ENCODE measurements at places on chromosomes 2 and 18.
A peak's percentile ranks its signal among the peaks of the same experiment; 100 is the strongest.

DNA sequence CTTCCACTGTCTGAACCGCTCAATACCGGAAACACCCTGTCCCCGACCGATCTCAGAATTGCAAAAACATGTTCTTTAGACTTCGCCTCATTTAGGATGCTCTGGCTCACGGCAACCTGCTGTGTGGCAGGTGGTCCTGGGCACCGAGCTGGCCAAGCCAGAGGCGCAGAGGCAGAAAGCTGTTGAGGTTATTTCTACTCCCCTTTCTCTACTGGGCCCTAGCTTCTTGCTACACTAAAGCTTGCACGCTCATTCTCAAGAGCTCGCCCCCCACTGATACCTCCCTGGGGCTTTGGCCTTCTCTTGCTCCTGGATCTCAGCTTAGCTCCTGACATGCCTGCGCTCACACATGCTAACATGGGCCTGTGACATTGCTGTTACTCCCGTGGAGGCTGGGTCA lies 417.4 kb downstream of the LPIN1 start:
- no peak for DNase-seq

GRCh38 chr2:10909050-10909995 lies 2.4 kb upstream of the KCNF1 start:
- DNase-seq, result peak; percentile 32

GRCh38 chr2:188720811-188721605 lies 253.2 kb upstream of the COL3A1 start:
- DNase-seq, result no peak

GRCh38 chr2:66439812-66440542 lies 5.1 kb downstream of the MEIS1 start:
- no peak for DNase-seq

DNA sequence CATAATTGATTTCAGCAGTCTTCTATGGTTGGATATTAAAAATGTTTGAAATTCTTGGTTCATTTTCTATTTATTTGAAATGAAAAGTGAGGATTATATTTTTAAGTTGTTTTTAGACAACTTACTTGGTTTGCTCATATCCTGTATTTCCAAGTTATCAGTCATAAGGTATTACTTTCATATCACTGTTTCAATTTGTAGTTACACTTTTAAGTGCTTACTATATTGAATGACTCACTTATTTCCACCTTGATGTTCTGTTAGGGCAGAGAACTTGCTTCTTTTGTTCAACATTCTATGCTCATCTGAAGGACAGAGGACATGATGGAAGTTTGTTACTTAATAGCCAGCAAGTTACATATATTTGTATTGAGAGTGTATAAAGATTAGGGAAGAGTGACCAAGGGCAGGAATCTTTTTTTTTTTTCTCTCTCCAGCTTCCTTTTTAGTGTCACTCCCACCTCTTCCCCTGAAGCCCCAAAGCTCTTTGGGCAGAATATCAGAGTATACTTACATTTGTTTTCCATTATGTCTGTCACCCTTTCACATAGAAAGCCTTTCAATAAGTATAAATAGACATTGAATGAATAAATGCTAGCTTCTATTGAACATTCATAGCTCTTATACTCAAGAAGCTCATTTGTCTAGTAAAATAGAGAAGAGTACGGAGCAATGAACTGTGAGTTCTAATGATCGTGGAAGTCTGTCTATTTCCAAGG lies 28.1 kb downstream of the PIK3C3 start:
- DNase-seq, result no peak

GRCh38 chr2:66573416-66573815 lies 138.5 kb downstream of the MEIS1 start:
- DNase-seq, result no peak

DNA sequence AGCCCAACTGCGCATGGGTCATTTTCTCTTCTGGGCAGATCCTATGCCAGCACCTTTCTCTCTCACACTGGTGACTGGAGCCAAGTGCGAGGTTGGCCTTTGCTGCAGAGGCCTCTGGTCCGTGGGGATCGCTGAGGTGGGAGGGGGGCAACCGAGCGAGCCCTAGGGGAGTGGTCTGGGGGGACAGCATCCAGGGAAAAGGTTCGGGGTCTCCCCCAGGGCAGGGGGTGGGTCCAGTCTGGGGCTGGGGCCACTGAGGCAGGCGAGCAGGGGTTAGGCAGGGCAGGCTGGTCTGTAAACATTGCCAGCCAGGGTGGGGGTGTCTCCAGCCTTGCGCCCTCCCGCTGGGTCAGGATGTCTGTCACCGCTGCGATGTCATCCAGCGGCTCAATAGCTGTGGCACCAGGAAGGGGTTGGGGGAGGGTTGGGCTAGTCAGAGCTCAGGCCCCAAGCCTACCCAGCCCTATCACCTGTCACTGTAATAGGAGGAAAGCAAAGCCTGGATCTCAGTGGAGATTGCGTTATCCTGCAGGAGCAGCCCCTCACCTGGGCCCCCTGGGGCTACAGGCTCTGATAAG lies 4.7 kb downstream of the WDR54 start:
- DNase-seq, result no peak

GRCh38 chr18:22189449-22190166 lies 20.2 kb downstream of the GATA6 start:
- no peak for DNase-seq

DNA sequence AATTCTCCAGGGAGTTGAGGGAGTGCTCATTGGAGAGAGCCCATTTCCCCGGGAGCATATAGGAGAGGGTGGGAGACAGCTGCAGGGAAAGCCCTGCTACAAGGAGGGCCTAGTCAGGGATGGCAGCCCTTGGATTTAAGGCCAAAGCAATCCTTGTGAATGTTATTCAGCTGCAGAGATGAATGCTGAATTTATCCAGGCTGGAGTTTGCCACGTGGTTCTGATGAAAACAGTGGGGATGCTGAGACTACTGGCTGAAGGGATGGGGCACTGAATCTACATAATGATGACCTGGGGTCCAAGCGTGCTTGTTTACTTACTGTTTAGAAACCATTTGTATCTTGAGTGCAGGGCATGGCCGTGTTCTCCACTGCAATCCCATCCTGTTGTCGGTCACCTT lies 35.6 kb upstream of the RNF149 start:
- DNase-seq, result no peak

GRCh38 chr18:41263956-41264355 lies 691.1 kb upstream of the PIK3C3 start:
- no peak for DNase-seq

DNA sequence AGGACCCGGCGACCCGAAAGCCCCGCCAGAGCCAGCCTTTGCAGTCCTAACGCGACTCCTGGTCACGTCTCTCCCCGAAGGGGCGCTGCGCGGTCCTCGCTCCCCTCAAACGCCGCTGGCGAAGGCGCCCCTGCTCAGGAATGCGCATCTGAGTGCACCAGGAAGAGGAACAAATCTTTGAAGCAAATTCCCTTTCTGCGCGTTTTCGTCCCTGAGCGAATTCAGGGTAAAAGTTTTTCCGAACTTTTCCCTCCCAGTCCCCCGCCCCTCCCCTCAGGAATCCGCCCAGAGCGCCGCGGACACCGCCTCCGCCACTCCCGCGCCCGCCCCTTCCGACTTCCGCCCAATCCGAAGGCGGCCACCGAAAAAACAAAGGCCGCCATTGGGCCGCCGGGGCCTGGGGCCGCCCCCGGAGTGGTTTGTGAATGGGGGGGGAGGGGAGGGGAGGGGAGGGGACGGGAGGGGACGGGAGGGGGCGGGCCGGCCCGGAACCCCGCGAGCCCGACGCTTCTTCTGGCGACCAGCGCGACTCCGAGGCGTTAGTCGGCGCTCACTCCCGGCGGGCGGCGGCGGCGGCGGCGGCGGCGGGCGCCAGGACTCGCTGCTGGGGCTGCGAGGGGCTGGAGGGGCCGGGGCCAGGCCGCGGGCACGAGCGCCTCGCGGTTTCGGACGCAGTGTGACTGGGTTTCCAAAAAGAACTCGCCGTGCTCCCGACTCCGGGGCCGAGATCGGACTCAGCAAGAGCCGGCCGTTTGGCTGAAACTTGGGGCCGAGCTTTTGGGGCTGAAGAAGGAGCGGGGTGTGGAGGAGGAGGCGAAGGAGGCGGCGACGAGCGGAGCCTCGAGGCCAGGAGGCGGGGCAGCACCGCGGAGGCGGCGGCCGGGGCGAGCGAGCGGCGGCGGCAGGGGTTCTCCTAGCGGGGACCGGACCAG lies at the start of gene FZD7:
Gene FZD7 (plus strand): TSS at position 539 of the 932 bp plus-strand sequence. CDS start 793 bp downstream, outside the sequence.
- peak; percentile 82 for DNase-seq

GRCh38 chr2:191265311-191266170 lies 20.3 kb downstream of the MYO1B start:
- DNase-seq, result no peak

DNA sequence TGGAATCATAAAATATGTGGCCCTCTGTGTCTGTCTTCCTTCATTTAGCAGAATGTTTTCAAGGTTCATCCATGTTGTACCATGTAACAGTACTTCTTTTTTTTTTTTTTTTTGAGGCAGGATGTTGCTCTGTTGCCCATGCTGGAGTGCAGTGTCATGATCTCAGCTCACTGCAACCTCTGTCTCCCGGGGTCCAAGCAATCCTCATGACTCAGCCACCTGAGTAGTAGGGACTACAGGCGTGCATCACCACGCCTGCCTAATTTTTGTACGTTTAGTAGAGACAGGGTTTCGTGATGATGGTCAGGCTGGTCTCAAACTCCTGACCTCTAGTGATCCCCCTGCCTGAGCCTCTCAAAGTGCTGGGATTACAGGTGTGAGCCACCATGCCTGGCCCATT lies 31.2 kb downstream of the RAB1A start:
- no peak for DNase-seq

GRCh38 chr2:100954044-100954420 lies 48.1 kb upstream of the RPL31 start:
- no peak for DNase-seq

GRCh38 chr2:182915369-182916326 lies 49.2 kb upstream of the FRZB start:
- DNase-seq, result no peak

DNA sequence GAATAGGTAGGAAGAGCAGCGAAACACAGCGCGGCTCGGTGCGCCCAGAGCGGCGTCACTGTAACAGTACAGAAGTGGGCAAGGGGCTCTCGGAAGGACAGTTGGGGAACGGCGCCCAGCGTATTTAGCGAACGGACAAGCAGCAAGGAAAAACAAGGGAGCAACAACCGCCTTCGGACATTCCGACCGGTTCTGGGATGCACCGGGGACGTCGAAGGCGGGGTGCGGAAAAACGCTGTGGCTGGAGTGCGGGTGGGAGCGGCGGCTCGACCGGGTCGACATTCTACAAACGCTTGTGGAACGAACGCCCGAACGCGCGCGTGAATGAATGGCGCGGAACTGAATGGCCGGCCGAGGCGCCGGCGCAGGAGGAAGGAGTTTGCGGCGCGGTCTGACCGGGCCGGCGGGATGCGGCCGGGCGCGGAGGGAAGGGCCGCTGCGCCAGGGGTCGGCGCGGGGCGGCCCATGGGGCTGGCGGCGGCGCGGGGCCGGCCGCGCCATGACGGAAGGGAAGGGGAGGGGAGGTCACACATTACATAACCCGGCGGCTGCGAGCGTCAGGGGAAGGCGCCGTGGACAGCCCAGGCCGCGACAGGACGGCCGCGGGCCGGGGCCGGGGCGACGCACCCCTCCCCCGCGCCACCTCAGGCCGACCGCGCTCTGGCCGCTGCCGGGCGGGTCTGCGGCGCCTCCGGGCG lies 605 bp downstream of the REV1 start:
- DNase-seq, result no peak

DNA sequence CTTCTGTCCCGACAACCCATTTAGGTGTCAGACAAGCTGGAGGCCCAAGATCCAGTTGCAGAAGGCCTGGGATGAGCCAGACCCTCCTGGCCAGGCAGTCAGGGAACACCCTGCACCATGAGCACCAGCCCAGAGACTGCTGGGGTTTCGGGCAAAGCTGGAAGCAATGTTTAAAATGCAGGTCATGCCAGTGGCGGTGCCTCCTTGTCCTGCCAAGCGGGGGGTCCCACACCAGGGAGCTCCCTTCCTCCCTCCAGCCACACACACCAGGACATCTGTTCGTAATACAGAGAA lies 230.2 kb downstream of the ATAD2B start:
- no peak for DNase-seq

DNA sequence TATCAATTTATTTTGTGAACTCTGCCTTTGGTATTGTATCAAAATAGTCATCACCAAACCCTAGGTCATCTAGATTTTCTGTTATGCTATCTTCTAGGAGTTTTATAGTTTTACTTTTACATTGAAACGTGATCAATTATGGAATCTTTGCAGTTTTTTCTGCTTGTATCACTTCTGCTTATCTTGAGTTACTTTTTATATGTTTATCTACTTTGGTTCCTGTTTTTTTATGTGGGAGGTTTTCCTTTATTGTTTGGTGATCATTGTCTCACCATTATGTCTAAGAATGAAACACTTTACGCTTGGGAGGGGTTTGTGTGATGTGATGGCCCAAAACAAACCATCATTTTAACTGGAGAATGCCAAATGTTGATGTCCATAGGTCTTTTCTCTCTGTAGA lies 261.2 kb downstream of the SPAG16 start:
- no peak for DNase-seq

DNA sequence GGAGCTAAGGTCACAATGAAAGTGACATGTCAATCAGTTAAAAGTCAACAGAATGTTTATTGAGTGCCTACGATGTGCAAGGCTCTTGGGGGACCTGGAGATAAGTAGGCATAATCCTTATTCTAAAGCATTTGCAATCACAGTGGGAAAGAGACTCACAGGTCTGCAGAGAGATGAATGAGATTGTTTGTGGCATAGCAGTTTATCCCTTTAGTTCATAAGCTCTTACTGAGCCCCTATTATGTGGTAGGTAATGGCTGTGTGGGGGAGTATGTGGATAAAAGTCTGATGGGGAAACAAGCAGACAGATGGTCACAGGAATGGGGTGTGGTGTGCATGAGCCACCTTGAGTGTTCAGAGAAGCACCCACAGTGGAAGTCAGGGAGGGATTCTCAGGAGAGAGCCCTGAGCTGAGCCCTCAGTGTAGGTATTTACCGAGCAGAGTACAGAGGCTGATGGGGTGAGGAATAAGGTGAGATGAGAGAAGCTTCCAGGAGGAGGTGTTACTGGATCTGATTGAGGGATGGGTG lies 48.1 kb downstream of the EMILIN2 start:
- no peak for DNase-seq

DNA sequence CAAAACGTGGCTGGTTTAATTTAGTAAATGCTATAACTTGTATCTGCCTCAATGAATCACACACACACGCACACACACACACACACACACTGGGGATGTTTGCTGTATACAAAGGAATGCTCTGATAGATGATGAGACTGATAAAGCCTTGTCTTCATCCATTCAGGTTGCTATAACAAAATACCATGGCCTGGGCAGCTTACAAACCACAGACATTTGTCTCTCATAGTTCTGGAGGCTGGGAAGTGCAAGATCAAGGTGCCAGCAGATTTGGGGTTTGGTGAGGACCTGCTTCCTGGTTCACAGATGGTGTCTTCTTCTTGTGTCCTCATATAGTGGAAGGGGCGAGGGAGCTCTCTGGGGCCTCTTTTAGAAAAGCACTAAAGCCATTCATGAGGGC lies 149.5 kb upstream of the HDAC4 start:
- DNase-seq, result no peak

- no peak for DNase-seq
Observed at GRCh38 chr2:86249176-86249575, 49.9 kb downstream of the MRPL35 start.

DNA sequence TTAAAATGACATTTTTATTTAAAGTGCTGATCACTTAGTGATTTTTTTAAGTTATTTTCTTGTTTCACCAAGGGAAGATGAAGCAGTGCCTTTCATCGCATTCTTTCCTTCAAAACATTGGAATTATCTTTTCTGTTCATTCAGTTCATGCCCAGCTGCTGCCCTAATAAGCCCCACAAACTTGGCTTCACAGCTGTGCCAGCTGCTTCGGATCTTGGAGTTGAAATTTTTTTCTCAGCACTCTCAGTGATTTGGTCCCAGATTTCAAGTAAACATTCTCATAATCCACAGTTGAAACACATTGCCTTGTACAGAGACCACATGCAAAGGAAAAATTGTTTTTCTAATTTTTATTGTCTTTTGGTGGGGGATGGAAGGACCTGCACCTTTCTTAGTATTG lies 353.3 kb upstream of the LRP1B start:
- no peak for DNase-seq
